ENCODE measurements at places on chromosomes 4 and X.

DNA sequence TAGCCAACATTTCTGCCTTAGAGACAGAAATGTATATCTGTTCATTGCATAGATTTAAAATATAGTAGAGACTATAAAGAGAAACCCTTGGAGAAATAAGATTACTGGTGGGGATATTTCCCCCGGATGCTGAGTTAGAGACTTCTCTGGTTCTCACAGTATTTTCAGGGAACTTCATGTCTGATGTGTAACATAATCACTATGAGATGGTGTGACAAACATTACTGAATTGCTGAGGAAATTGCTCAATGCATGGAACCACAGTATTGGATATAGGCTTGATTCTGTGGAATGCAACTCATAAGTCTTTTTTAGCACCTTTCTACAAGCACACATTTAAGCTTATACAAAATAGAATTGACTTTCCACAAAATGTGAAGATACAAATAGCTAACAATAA is 152.7 kb downstream of the SOWAHB start:
- DNase-seq: no peak

- no peak for DNase-seq
Measured at GRCh38 chr4:187333151-187333550, 609.5 kb upstream of the FAT1 start.

GRCh38 chr4:8048856-8049676 is 109.4 kb upstream of the AFAP1 start:
- DNase-seq: no peak

GRCh38 chr4:121709766-121710405 is 13.1 kb upstream of the ANXA5 start:
- no peak for DNase-seq

- DNase-seq: no peak
Measured at GRCh38 chrX:154020536-154021115, 924 bp upstream of the IRAK1 start.

DNA sequence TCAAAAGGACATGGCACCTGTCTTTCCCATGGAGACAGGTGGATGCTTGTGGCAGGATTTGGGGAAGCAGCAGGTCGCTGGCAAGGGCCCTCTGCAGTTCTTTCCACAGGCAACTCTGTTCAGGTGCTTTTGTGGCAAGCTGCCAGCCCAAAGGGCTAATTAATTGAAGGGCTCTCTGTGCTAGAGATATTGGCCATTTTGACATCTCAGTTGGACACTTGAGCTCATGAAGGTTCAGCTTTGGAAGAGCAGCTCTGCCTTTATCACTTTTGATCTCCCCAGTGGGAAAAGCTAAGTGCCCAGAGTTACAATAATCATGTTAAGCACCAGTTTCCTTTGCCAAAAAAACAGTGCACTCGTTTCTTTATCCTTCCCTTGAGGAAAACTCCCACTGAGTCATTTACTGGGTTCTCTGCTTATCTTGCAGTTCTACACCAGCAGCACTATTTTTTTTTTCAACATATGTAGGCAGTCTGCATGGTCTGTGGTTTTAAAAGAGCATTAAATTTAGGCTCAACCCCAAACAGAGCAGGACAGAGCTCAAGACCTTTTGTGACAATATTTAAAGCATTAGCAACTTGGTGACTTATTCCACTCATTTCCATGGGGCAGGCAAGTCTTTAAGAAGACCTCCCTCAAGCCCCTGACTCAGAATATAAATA is 336.4 kb upstream of the RASGEF1B start:
- no peak for DNase-seq

DNA sequence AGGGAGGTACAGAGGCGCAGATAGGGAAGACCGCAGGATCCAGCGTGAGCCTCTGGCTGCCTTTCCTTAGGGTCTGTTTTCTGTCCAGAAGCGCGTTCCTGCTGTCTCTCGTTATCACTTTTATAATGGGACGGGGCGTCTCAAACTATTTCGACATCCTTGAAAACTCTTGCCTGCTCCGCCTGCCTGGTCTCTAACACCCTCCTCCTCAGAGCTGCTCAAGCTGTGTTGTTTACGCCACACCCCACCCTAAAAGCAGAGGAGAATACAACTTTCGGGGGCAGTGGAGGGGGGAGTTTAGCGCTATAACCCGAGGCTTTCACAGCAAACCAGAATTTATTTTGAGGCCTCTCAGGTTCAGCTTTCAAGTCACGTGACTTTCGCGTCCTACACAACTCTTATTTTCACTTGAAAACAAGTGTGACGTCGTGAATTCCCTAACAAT is 646 bp upstream of the FAM3A start:
- no peak for DNase-seq

DNA sequence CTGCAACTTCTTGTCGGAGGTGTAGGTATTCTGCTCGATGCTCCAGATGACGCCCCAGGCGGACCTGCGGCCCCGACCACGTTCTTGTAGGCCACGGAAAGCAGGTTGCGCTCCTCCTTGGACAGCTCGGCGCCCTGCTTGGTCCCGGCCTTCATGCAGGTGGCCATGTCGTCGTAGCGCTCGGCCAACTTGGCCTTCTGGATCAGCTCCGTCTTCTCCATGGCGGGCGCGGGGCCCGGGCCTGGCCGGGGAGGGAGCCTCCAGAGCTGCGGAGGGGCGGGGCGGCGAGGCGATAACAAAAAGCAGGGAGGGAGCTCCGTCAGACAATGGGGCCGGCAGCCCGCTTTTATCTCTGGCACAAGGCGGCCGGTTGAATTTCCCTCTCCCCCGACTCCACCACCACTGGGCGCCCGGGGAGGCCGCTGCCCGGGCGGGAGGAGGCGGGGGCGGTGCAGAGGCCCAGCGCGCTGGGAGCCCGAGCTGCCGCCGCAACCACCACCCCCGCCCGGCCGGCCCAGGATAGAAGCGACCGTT is 28.3 kb upstream of the DRP2 start:
- no peak for DNase-seq

- no peak for DNase-seq
Measured at GRCh38 chrX:72366178-72366577, 60.5 kb upstream of the CITED1 start.

- no peak for DNase-seq
Measured at GRCh38 chr4:138409670-138410069, 167.5 kb upstream of the SLC7A11 start.

DNA sequence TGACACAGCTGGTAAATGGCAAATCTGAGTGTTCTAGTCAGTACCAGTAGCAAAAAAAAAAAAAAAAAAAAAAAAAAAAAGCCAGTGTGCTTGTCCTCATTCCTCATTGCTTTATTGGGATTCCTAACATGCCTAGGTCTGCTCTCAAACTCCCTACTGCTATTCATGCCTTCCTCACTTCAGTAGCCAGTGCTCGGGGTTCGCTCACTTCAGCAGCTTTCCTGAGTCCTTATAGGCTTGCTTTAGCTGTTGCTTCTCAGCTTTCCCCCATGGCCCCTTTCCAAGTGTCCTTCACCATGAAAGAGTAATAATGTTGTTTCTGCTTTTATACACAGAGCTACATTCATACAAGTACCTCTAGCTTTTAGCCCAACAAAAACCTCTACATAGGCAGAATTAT is 30.8 kb downstream of the SLITRK2 start:
- DNase-seq: no peak

DNA sequence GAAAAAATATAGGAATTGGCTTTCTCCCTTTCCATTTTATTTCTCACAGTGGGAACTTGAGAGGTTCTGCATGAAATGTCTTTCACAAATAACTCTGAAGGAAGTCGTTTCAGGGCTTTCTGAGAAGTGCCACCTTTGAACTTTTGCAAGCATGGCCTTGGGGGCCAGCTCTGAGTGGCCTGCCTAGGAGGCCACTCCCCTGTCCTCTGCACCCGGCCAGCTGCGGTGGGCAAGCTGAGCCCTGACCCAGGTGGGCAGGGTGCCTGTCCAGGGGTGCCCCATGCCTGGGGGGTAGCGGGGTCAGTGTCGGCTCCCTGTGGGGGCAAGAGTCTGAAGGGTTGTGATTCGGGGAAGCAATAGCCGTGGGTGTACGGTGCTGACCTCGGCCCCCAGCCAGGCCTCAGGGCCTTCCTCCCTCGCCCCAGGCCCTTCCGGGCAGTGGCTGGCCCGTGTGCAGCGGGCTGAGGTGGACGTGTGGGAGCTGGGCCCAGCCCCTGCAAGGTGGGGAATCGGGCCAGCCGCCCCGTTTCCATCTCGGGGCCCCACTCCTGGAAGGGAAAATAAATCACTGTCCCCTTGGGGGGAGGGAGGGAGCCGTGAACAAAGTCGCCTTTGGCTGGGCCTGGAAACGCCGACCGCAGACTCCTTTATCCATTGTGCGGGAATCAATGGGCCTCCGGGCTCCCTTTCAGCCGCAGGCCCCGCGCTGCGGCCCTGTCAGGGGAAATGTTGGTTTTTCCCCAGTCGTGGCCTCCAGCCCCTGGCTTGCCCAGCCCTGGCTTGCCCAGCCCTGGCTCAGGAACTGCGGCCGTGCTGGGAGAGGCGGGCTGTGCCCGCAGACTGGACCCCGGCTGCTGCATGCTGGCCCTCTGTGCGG is 3.1 kb downstream of the FGFRL1 start:
- no peak for DNase-seq

- no peak for DNase-seq
Measured at GRCh38 chr4:53617101-53617680, 25.9 kb upstream of the LNX1 start.

GRCh38 chrX:150587585-150588503 is 19.4 kb downstream of the MTM1 start:
- no peak for DNase-seq

- DNase-seq: no peak
Measured at GRCh38 chr4:2060611-2061185, 1.6 kb downstream of the NAT8L start.
